SK-N-SH (cell line): ENCODE measurements at places on chromosomes 7 and 10.

GRCh38 chr10:11655836-11656235, 44.4 kb upstream of the USP6NL start:
- DNase-seq = no peak

DNA sequence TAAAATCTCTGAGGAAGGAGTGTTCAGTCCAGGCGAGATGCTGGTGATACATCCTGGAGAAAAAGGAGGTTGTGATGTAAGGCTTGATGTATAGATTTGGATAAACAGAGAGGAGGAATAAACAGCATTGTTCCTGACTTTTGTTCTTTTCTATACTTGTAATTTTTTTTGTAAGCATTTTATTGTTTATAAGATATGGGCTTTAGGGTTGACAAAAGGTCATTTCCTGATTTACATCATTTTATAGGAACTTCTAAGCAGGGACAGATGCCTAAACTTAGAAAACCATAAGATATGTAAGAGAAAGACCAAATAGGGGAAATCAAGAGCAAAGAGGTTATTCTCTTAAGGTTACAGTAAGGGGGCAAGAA, 16.7 kb upstream of the SLC26A4 start:
- no peak for DNase-seq

GRCh38 chr7:1439373-1440363, 19.6 kb downstream of the MICALL2 start:
- no peak for DNase-seq

GRCh38 chr10:132540456-132540855, 2.9 kb downstream of the INPP5A start:
- no peak for DNase-seq

GRCh38 chr7:25093268-25093826, 31.7 kb downstream of the CYCS start:
- DNase-seq = peak; percentile 83

GRCh38 chr10:38025283-38025682, 14.8 kb downstream of the ZNF33A start:
- no peak for DNase-seq

DNA sequence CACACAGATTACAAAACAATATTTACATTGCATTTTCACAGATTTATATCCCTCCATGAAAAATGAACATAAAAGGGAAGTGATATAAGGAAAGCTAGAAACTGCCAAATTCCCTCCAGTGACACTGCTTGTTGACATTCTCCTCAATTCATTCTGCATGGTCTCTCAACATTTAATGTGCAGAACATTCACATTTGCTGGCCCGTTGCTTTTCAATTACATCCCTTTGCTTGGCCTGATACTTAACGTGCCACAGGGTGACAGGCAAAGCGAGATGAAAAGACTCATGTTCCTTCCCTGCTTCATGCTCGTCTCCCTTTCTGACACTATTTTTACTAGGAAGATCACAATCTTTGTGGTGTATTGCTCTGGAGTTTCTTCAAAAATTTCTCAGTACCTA, 1019.7 kb upstream of the LRRN3 start:
- DNase-seq = no peak

GRCh38 chr7:71925663-71926062, 486.5 kb downstream of the CALN1 start:
- DNase-seq = peak; percentile 16

GRCh38 chr10:71176661-71177060, 35.7 kb upstream of the UNC5B start:
- DNase-seq = no peak

- no peak for DNase-seq
Observed at GRCh38 chr10:16258291-16259040, 178.3 kb upstream of the PTER start.

DNA sequence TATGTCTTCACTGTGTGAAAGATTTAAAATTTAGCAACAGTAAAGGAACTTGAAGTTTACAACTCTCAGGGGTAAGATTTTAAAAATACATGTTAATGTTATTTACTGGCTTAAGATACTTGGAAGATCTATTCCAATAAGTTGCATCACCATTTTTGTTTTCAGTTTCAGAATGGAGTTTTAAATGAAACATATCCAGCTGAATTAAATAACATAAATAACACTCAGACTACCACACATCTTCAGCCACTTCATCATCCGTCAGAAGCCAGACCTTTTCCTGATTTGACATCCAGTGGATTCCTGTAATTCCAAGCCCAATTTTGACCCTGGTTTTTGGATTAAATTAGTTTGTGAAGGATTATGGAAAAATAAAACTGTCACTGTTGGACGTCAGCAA, 44.3 kb downstream of the AHR start:
- no peak for DNase-seq

- DNase-seq = no peak
Observed at GRCh38 chr7:142863891-142864685, 9.2 kb downstream of the EPHB6 start.

- DNase-seq = no peak
Observed at GRCh38 chr7:7921830-7922229, 46.8 kb upstream of the GLCCI1 start.

DNA sequence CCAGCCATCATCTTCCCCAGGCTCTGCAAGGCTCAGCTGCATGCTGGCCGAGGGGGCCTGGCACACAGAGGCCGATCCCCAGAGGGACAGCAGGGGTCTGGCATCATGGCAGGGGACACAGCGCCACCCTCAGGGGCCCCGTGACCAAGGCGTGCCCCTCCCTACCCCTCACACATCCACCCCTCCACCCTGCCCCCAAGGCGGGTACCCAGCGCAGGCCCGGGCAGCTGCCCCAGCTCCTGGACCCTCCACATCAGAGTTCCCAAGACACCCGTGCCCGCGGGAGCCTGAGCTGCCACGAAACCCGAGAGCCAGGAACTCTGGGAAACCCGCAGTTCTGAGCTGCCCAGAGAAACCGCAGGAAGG, 46.5 kb upstream of the TNRC18 start:
- peak; percentile 70 for DNase-seq

GRCh38 chr10:112369495-112370423, 4.2 kb upstream of the ACSL5 start:
- no peak for DNase-seq

GRCh38 chr10:72389014-72389413, 34.3 kb upstream of the DNAJB12 start:
- DNase-seq = no peak

GRCh38 chr7:71630516-71630915, 498.6 kb downstream of the GALNT17 start:
- no peak for DNase-seq

- no peak for DNase-seq
Observed at GRCh38 chr7:33649476-33650441, 255.6 kb upstream of the BMPER start.

GRCh38 chr10:68074031-68074774, 880 bp downstream of the HERC4 start:
- no peak for DNase-seq

- no peak for DNase-seq
Observed at GRCh38 chr7:102079140-102080018, 207.3 kb upstream of the SH2B2 start.

GRCh38 chr7:68840991-68841390, 757.3 kb upstream of the AUTS2 start:
- DNase-seq = no peak

DNA sequence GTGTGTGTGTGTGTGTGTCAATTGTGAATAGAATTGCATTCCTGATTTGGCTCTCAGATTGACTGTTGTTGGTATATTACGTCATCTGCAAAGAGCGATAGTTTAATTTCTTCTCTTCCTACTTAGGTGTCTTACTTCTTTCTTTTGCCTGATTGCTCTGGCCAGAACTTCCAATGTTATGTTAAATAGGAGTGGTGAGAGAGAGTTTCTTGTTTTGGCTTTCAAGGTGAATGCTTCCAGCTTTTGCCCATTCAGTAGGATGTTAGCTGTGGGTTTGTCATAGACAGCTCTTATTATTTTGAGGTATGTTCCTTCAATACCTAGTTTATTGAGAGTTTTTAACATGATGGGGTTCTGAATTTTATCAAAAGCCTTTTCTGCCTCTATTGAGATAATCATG, 34.2 kb upstream of the PRSS37 start:
- DNase-seq = no peak

DNA sequence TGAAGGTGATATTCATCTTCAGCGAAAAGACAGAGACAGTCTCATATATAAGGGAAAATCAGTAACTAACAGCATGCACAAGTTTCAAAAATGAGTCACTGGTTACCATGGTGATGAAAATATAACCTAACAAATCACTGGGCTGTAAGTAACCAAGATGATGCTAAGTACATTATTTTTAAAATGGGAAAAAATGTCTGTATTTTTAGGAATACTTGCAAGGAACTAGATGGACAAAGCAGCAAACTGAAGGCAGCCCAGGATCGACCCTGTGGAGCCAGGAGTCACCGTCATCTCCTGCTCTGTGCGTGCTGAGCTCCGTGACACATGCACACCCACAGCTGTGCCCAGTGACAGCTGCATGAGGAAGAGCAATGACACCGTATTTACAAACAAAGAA, 137.3 kb downstream of the ELMO1 start:
- no peak for DNase-seq

DNA sequence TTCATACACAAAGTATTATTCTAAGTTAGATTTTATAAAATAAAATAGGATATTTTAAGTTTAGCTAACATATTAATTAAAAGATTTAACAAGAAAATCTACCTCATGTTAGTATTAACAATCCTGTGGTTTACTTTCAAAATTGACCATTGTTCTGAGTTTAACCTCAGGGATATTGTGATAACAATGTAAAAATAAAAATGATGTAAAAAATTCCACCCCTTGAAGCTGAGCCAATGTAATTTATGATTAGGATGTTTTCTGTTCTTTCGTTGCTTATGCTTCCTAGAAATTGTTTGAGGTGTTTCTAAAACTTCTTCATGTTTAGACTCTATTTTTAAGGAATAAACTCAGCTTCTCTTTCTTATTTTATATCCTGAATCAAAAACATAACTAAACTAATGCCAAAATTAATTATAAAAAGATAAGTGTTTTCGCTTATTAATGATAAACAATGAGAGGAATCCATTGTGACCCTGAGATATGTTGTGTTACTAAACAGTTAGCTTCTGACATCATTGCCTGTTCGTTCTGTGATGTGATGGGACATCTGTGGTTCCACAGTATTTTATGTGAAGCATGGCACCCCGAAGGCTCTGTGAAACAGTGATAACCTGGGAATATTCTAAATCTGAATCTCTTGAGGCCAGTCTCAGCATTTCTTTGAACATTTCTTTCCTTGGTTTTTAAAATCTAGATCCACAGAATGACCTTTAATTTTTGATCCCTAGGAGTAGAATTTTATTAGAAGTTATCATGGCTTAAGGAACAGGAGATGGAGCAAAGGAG, 340.8 kb downstream of the ARL4A start:
- no peak for DNase-seq

DNA sequence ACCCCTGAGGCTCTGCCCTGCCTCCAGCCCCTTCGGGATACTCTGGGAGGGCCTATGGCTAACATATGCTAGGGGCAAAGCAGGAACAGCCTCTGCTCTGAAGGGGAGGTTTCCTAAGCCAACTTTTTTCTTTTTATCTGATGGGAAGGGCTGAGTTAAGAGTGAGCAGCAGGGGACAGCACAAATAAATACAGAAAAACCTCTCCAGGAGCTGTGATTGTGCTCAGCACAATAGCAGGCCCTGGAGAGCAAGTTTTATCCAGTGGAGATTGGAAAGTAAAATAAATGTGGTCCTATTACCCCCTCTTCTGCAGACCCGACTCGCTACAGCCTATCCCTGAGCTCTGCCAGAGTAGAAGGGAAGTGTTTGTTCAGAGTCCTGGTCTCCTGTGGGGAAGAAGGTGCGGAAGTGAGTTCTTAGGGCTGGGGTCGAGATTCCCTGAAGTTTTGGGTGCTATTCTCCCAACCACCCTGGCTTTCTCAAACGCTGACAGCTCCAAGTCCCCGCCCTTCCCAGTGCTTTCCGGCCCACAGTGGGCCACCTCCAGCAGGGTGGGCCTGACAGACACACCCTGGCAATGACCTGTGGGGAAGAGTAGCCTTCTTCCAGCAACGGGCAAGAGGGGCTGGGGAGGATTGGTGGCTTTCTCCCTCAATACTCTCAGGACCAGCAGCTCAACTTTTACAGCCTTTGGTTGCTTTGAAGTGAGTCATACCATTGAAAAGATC, 23.0 kb upstream of the AFAP1L2 start:
- DNase-seq = no peak

DNA sequence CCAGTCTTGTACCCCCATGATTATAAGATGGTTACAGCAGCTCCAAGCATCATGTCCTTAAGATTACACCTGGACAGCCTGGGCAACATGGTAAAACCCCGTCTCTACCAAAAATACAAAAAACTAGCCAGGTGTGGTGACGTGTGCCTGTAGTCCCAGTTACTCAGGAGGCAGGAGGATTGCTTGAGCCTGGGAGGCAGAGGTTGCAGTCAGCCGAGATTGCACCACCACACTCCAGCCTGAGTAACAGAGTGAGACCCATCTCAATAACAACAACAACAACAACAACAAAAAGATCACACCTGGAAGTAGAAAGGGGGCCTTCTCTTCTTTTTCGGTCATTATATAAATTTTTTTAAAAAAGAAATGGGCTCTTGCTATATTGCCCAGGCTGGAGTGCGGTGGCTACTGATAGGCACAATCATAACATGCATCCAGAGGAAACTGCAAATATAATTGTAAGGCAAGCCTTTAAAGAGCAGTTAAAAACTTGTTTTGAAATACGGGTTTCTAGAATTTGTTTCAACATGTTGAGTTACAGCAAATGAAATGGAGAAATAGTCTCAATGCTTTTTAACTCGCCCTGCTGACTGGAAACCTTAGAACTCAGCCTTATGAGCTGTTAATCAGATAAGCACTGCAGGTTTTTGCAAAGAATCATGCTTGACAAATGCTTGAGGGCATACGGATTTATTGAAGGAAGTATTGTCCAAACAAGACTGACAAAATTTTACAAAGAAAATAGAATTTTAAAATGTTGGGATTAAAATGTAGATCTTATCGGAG, 4.7 kb upstream of the ENTPD7 start:
- no peak for DNase-seq

DNA sequence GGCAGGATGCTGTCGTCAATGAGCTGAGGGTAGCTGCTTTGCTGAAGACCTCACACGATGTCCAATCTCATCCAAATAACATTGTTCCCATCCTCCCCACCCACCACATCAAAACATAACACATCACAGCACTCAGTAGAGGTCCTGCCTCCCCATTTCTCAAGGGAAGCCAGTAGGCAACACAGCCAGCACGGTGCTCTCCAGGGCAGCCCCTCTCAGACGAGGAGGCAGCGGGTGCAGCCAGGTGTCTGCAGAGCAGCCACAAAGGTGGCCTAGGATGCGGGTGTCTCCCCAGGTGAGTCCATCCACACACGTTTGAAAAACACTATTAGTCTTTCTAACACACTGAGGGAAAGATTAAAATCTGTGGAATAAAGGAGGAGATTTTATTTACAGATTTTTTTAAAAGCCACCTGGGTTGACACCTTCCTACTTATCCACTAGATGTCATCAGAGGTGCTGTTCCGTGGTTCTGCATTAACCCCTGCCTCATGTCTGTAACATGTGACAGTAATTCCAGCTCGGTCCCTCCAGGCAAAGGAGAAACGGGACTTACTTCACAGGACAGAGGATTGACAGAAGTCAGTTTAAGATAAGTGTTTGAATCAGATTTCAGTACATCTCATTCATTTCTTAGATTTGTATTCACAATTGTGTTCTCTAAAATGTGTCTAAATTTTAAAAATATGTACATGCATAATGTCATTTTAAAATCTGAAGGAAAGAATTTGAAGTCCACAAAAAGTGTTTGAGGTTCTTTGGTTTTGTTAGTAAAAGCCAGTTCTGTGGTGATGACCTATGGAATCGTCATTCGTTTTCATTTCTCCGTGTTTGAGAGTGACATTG, 68.0 kb downstream of the LANCL2 start:
- DNase-seq = peak; percentile 83

GRCh38 chr10:33302208-33302829, 32.1 kb downstream of the NRP1 start:
- DNase-seq = no peak
